ENCODE measurements at places on chromosomes 3 and 15.

DNA sequence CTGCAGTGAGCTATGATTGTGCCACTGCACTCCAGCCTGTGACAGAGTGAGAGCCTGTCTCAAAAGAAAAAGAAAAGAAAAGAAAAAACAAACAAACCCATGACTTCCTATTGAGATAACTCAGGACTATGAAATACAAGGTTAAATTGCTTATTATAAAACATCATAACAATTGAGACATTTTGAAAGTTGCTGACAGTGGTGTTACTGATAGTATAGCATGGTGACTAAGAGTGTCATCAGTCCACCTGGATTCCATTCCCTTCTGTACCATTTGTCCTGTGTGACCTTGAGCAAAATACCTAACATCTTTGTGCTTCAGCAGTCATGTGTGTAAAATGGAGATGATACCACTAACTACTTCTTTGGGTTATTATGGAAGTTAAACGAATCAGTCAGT is 49.1 kb downstream of the ARHGEF26 start:
- DNase-seq: no peak

DNA sequence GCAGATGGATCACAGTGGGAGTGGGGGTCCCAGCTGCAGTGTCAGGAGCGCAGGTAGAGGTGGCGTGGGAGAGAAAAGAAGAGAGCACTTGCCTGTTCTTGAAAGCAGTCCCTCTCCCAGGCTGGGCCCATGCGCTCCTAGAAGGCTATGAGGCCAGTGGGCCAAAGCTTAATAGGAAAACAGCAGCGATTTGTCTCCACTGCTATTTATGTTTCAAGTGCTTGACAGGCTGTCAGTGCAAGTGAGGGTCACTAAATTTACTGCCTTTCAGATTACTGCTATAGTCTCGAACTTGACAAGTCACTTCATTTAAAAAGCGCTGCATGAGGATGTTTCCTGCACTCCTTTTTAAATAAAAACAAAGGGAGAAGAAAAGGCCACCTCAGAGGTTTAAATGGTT is 239.5 kb downstream of the GAP43 start:
- DNase-seq: no peak

- DNase-seq: no peak
Measured at GRCh38 chr3:123320221-123320620, 118.5 kb downstream of the SEC22A start.

DNA sequence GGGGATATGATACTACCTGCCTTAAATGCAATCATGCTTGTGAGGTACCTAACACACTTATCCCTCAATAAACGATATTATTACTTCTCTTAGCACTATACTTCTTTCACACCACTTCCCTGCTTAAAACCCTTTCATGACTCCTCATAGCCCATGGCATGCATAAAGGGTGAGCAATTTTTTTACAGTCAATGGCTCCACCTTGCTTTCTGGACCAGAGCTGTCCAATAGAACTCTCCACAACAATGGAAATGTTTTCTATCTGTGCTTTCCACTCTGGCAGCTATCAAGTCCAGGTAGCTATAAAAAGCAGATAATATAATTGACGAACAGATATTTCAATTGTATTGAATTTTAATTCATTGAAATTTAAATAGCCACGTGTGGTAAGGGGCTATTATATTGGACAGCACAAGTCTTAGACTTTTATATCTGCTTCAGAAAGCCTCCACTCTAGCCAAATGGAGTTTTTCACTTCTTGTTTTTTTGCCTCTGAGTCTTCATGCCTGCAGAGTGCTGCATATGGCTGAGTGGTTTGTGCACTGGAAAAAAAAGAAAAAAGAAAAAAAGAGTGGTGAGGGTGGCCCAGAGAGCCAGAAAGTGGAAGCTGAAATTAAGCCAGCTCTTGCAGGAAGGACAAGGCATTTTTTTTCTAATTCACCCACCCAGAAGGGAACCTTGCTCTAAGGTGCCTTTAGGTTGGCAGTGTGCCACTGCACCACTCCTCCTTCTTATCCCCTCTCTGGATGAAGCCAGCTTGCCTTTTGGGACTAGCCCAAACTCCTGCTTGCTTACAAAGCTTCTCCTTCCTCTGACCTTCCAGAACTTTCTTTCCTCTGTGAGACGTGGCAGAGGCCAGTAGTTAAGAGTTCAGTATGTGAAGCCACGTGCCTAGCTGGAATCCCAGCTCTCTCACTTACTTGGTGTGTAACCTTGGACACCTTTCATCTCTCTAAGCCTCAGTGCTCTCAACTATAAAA is 239.0 kb upstream of the LRTM1 start:
- DNase-seq: no peak

GRCh38 chr3:184491011-184491576 is 70.5 kb upstream of the EPHB3 start:
- DNase-seq: no peak

GRCh38 chr15:34799149-34800101 is 4.1 kb upstream of the ACTC1 start:
- DNase-seq: no peak

GRCh38 chr15:80985981-80986380 is 3.6 kb downstream of the MESD start:
- DNase-seq: no peak

GRCh38 chr3:59995563-59995962 is 945.7 kb upstream of the CFAP20DC start:
- DNase-seq: no peak

GRCh38 chr3:65277798-65278197 is 590.0 kb upstream of the ADAMTS9 start:
- no peak for DNase-seq

GRCh38 chr3:31565288-31565687 is 32.6 kb downstream of the STT3B start:
- no peak for DNase-seq

GRCh38 chr3:194092881-194093301 is 43.1 kb upstream of the HES1 start:
- no peak for DNase-seq

DNA sequence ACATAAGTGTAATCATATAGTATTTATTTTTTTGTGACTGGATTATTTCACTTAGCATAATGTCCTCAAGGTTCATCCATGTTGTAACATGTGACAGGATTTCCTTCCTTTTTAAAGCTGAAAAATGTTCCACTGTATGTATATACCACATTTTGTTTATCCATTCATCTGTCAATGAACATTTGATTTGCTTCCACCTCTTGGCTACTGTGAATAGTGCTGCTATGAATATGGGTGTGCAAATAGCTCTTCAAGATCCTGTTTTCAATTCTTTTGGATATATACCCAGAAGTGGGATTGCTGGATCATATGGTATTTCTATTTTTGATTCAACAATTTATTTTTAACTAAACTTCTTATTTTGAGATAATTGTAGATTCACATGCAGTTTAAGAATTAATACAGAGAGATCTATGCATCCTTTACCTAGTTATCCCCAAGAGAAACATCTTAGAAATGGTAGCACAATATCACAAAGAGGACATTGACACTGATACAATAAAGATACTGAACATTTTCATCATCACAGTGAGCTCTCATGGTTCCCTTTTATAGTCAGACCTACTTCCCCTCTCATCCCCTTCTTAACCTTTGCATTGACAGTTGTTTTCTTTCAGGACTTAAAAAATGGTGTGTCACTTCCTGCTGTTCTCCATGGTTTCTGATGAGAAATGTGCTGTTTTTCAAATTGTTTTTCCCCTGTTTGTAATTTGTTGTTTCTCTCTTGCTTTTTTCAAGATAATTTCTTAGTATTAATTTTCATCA is 90.1 kb downstream of the SATB1 start:
- DNase-seq: no peak

DNA sequence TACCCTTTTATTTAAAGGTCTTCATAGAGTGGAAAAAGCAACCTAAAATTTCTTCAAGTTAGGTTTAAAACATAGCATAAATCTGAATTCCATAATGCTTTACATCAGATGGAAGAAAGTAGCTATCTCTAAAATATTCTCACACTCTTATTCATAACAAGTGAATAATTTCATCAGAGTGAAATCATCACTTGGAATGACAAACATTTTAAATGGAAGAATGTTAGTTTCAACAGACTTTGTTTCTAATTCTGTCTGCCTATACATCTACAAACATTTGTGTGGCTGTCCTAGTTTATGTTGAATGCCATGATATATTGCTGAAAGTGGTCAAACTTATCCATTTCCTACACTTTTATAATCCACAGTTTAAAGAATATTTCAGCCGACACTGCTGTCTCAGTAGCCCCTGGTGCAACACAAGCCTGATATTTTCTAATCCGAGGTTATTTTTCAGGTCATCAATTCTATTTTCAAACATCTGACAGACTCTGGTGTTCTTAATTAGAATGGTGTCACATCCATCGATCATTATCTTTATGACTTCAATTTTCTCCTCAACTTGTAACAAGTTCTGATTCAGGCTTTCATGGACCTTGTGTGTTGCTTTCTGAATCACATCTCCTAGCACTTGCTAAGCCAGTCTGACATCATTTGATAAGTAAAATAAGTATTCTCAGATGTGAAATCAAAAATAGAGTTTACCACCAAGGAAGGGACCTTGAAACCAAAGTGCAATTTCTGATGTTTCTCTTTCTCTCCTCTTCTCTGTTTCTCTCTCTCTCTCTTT is 17.1 kb upstream of the CNTN3 start:
- DNase-seq: no peak

- no peak for DNase-seq
Measured at GRCh38 chr15:67024314-67024997, 40.9 kb upstream of the SMAD3 start.

DNA sequence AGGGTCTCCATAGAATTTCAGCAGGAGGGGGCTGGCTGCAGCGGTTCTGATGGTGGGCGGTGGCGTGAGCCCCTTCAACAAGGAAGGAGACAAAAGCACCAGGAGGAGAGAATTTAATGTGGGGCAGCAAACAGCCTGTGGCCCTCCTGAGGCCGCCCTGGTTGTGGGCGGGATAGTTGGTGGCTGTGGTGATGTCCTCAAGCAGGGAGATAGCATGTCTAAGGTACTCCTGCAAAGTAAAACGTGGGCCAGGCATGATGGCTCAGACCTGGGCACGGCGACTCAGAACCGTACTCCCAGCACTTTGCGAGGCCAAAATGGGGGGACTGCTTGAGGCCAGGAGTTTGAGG is 94.0 kb downstream of the LRRK1 start:
- no peak for DNase-seq

DNA sequence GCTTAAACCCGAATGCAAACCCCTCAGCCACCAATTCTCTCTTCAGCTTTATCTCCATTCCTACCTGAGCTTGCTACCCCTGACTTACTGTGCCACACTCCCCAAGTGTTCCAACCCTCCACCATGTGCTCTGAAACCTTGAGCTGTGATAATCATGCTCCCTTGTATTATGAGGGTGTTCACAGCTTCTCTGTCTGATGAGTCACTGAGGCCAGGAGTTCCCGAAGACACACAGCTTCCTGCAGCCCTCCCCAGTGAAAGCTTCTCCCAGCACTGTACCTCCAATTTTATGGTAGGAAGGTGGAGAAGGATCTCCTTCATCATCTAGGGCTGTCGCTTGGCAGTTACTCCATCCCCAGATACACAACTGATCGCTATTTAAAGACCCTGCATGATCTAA is 24.9 kb downstream of the STAC start:
- no peak for DNase-seq

- no peak for DNase-seq
Measured at GRCh38 chr3:94269763-94270162, 206.9 kb downstream of the NSUN3 start.

GRCh38 chr3:139281096-139281495 is 62.7 kb upstream of the MRPS22 start:
- DNase-seq: no peak

DNA sequence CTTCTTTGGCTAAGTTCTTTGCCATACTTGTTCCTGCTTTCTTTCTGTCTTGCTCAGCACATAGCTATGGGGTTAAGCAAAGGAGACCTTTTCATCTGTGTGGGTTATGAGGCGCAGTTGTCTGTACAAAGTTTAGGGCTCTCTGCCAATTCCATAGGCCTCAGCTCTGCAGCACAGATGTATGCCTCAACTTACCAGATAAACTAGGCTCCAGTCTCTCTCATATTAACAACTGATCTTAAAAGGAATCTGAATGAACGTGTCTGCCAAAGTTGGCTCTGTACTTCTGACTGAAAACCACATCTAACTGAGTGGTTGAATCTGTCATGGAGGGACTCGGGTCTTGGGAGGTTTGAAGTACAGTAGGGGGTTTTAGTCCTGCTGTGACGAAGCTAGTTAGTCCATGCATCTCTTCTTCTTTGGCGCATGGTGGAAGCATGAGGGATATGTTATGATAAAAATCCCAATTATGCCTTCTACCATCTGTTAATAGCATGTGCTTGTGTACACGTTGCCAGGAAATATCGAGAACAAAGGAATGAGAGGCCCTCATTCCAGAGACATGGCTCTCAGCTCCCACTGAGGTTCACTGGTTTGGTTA is 114.6 kb upstream of the TSC22D2 start:
- DNase-seq: no peak

DNA sequence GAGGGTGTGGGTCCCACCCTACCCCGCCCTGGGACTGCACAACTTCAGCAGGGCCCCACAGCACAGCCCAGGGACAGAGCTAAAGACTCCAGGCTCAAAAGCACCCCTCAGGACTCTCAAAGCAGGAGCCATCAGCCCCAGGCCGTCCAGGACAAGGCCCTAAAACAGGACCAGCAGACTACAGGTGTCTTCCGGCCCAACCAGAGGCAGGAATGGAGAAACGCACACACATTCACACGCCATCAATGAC is 26.1 kb downstream of the ATRIP start:
- no peak for DNase-seq

DNA sequence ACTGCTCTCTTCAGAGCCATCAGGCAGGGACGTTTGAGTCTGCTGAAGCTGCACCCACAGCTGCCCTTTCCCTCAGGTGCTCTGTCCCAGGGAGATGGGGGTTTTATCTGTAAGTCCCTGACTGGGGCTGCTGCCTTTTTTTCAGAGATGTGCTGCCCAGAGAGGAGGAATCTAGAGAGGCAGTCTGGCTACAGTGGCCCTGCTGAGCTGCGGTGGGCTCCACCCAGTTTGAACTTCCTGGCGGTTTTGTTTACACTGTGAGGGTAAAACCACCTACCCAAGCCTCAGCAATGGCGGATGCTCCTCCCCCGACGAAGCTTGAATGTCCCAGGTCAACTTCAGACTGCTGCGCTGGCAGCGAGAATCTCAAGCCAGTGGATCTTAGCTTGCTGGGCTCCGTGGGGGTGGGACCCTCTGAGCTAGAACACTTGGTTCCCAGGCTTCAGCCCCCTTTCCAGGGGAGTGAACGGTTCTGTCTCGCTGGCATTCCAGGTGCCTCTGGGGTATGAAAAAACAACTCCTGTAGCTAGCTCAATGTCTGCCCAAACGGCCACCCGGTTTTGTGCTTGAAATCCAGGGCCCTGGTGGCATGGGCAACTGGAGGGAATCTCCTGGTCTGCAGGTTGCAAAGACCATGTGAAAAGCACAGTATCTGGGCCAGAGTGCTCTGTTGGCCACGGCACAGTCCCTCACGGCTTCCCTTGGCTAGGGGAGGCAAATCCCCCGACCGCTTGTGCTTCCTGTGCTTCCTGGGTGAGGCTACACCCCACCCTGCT is 21.1 kb upstream of the ST6GAL1 start:
- no peak for DNase-seq

DNA sequence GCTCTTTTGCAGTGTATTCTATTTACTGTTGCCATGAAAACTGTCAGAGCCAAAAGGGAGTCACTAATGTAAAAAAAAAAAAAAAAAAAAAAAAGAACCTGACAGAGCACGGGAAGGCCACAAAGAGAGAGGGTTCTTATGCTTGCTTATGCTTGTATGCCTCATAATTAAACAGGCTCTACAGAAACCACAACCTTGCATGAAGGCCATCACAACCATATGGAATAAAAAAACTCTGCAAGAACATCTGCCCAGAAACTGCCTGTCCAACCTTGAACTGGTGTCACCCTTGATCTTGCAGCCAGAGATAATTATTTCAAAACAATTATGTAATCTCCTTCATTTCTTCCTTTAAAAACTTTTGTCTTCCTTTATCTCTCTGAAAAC is 50.1 kb downstream of the CFAP20DC start:
- DNase-seq: no peak

- DNase-seq: no peak
Measured at GRCh38 chr3:14606669-14607339, 44.8 kb upstream of the CCDC174 start.

Data from stimulated activated CD4-positive, alpha-beta T cell treated with anti-CD3 and anti-CD28 coated beads, Interleukin-12 subunit alpha, Interleukin-12 subunit beta, amount 100 ng/mL, for 24 hours (primary cell).